ENCODE measurements at places on chromosomes 5 and 9.

DNA sequence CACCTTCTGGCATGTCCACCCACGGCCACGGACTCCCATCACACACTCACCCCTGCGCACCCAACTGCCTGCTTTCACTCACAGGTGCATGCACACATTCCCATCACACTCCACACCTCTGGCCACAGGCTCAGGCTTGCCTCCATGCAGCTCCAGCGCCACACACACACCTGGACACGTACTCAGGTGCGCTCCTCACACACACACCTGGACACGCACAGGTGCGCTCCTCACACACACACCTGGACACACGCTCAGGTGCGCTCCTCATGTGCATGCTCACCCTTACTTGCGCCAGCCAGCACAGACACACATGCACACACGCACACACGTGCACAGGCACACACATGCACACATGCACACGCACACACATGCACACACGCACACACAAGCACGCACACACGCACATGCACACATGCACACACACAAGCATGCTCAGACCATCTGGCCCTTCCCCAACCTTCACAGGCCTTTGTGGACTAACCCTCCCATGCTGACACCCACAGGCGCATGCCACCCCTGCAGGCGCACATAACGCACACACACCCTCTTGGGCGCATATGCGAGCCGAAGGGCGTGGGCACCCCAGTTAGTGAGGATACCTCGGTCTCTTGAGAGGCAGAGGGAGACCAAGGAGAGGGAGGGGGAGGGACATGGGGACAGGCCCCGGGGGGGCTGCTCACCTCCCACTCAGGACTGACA, 8.3 kb downstream of the GRIN1 start:
- DNase-seq, result no peak

DNA sequence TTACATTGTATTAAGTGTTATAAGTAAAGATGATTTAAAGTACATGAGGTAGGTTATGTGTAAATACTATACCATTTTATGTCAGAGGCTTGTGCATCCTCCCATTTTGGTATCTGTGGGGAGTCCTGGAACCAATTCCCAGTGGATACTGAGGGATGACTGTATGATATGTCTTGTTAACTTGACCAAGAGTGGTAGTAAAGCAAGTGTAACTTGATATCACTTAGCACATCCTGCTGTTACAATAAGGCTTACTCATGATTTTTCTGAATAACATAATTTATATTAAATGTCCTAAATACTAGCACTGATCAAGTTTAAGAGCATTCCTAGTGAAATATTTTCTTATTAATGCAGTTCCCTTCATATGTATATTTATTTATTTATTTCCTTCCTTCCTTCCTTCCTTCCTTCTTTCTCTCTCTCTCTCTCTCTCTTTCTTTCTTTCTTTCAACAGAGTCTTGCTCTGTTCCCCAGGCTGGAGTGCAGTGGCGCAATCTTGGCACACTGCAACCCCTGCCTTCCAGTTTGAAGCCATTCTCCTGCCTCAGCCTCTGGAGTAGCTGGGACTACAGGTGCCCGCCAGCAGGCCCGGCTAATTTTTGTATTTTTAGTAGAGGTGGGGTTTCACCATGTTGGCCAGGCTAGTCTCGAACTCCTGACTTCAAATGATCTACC, 7.5 kb downstream of the NDFIP1 start:
- no peak for DNase-seq

- no peak for DNase-seq
These were observed 582.5 kb downstream of the TAF11L14 start for GRCh38 chr5:18216729-18217128.

- no peak for DNase-seq
These were observed 271.5 kb downstream of the FSTL4 start for GRCh38 chr5:133340822-133341221.

DNA sequence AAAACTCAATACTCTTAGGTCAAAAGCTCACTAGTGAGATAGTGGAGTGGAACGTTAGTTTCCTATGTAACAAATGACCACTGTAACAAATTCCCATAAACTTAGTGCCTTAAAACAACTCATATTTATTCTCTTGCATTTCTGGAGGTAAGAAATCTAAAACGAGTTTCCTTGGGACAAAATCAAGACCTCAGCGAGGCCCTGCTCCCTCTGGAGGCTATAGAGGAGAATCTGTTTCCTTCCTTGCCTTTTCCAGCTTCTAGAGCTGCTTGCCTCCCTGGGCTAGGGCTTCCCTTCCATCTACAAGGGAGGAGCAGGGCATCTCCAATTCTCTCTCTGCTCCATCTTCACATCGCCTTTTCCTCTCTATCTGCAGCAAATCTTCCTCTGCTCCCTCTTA, 32.0 kb downstream of the SEMA5A start:
- no peak for DNase-seq

DNA sequence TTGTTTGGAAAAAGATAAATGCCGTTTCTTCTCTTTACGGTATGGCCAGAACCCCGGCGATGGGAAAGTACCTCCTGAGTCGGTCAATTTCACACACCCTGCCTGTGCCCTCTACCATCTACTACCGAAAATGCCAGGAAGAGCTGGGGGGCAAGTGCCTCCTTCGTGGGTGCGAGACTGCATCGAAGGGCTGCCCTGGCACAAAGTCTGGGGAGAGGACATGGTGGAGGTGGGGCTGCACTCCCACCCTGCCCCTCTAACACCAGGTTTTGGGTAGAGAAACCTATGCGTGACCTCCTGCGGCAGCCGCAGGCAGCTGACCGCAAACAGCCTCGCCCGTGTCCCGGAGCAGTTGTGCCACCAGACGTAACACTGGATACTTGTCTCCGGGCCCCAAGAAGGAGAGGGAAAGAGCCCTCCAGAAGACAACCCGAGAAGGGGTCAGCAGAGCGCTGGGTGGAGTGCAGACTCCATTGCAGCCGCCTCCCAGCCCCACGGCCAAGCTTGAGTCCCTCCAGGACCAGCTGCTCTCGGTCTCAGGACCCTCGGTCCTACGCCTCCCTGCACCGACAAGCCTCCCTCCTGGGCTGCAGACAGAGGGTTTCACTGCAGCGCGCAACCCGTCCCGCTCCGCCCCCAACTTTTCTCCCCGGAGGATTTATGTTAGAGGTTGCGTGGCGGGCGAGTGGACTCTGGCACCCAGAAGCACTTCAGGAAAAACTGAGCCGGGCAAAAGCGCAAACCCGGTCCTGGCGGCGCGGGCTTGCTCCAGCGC, 823 bp upstream of the PRDM6 start:
- DNase-seq, result no peak

GRCh38 chr9:98442114-98442513, 186.7 kb upstream of the TBC1D2 start:
- DNase-seq, result no peak

GRCh38 chr9:136689108-136689460, 1.8 kb upstream of the AGPAT2 start:
- DNase-seq, result no peak

DNA sequence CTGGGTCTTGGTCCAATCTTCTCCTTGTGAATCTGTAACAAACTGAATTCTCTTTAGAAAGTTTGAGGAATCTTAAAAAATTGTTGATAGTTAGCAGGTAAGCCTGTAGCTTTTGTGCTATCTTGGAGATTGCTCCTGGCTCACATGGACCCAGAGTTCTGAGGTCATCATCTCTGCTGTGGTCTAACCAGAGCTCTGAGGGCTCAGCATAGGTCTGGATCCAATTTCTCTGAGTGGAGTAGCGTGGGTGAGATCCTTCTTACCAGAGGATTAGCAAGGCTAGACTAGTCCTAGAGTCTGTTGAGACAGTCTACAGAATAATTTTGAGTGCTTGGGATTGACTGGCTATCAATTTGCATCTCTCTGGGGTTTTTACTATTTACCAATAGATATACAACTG, 60.5 kb upstream of the IL6ST start:
- no peak for DNase-seq
